Activated naive CD8-positive, alpha-beta T cell treated with anti-CD3 and anti-CD28 coated beads, Interleukin-2, amount 10 ng/mL, durations not matched to agents 7 days and 5 days (primary cell): ENCODE measurements at places on chromosomes 12 and 14. TPM values are rescaled to one million over a fixed set of nuclear protein-coding genes. Genes with fewer than 3 reads are reported as not detected.

DNA sequence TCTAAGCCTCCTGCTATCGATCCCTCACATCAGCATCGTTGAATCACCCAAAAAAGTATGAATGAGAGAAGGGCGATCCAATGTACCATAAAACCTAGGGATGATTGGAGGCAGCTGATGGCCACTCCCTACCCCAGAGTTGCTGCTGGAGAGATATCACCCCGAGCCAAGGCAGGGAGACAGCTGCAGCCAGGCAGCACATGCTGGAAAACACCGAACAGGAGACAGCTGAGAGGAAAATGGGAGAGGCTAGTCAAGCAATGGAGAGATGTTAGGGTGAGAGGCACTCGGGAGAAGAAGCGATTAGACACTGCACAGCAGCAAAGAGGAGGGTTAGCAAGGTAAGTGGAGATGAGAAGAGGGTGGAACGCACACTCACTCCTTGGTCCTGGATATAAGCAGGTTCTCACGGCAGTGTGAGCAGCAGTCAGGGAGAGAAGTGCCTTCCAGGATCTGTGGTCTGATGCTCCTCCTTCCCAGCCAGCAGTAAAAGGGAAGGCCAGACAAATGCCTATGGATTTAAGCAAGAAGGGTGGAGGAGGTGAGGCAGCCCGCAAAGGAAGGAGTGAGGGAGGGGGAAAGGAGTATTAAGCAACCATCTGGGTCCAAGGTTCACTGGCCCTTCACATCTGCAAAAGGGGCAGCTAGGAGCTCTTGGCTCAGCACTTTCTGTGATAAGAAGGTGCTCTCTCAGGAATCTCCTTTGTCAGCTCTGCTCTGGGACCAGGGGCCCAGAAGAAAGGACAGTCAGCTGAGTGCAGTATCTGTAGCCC is at the start of gene SLC7A7:
SLC7A7 (minus strand) TSS at position 495 of the 773 bp plus-strand sequence. CDS start 2,037 bp downstream, outside the sequence.
- DNase-seq: no peak
- H3K36me3 ChIP-seq: no peaks in the 10 kb centered on the region
- H3K4me1 ChIP-seq: peaks cover 20% of the 10 kb centered on the region
- H3K27ac ChIP-seq: no peak within 1 kb of the TSS
- H3K4me3 ChIP-seq: no peak within 1 kb of the TSS

DNA sequence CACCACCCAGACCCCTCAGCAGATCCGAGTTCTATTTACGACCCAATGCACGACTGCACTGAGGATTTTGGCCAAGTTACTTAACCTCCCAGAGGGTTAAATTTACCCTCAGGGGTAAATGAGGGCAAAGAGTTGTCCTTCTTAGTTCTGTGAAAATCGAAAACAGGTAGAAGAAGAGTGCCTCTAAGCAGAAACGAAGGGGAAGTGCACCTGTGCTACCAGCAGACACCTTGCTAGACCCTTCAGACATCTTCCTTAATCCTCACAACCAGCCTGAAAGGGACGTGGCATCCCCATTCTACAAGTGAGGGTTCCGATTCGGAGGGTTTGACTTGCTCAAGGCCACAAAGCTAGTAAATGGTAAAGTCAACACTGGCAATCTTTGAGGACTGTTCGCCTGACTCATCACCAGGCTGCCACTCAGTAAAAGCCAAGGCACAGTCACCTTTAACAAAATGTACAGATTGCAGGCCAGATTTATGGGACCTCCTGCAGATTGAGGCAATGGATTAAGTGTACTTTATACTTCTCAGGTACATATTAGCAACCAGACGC is 1.6 kb downstream of the GSG1 start:
- no peaks in the 10 kb centered on the region for H3K36me3 ChIP-seq
- peaks cover 29% of the 10 kb centered on the region for H3K4me1 ChIP-seq
- H3K27ac ChIP-seq: peak overlapping the region; percentile 26
- no peak for DNase-seq
- peaks cover 4% of the 10 kb centered on the region for H3K27me3 ChIP-seq

DNA sequence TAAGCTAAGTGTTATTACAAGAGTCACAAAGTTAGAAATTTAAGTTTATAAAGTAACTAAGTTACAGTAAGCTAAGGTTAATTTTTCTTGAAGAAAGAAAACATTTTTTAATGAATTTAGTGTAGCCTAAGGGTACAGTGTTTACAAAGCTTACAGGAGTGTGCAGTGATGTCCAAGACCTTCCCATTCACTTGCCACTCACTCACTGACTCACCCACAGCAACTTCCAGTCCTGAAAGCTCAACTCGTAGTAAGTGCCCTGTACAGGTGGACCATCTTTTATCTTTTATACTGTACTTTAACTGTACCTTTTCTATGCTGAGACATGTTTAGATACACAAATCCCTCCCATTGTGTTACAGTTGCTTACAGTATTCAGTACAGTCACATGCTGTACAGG is 60.9 kb upstream of the TMEM263 start:
- no peak overlapping the region for H3K4me3 ChIP-seq
- H3K27me3 ChIP-seq: peaks cover 10% of the 10 kb centered on the region
- peaks cover 4% of the 10 kb centered on the region for H3K4me1 ChIP-seq
- no peaks in the 10 kb centered on the region for H3K36me3 ChIP-seq
- no peak for DNase-seq

GRCh38 chr12:130873825-130874224 is 2.0 kb downstream of the RAN start:
- H3K4me1 ChIP-seq: peaks cover 53% of the 10 kb centered on the region
- peaks cover 41% of the 10 kb centered on the region for H3K36me3 ChIP-seq
- peak overlapping the region; percentile 97 for H3K4me3 ChIP-seq
- H3K27ac ChIP-seq: peak overlapping the region; percentile 51
- no peak for DNase-seq
- no peaks in the 10 kb centered on the region for H3K27me3 ChIP-seq

- no peak overlapping the region for H3K27ac ChIP-seq
- no peaks in the 10 kb centered on the region for H3K4me1 ChIP-seq
- H3K4me3 ChIP-seq: no peak overlapping the region
- no peak for DNase-seq
- H3K27me3 ChIP-seq: no peaks in the 10 kb centered on the region
Measured at GRCh38 chr12:85713373-85713772, 122.8 kb downstream of the RASSF9 start.

GRCh38 chr12:15982471-15982870 is 71.3 kb downstream of the DERA start:
- DNase-seq: no peak
- no peaks in the 10 kb centered on the region for H3K27me3 ChIP-seq
- no peak overlapping the region for H3K27ac ChIP-seq
- H3K36me3 ChIP-seq: peaks cover 36% of the 10 kb centered on the region

- H3K36me3 ChIP-seq: no peaks in the 10 kb centered on the region
- no peaks in the 10 kb centered on the region for H3K4me1 ChIP-seq
- H3K27me3 ChIP-seq: no peaks in the 10 kb centered on the region
- DNase-seq: no peak
Measured at GRCh38 chr14:26928019-26928418, 330.2 kb upstream of the NOVA1 start.

- no peak overlapping the region for H3K27ac ChIP-seq
- DNase-seq: no peak
- H3K36me3 ChIP-seq: no peaks in the 10 kb centered on the region
Measured at GRCh38 chr14:65817011-65817410, 404.5 kb downstream of the FUT8 start.

GRCh38 chr14:36684946-36685345 is 23.3 kb downstream of the PAX9 start:
- no peaks in the 10 kb centered on the region for H3K36me3 ChIP-seq
- no peaks in the 10 kb centered on the region for H3K27me3 ChIP-seq
- no peak overlapping the region for H3K4me3 ChIP-seq
- no peak overlapping the region for H3K27ac ChIP-seq

DNA sequence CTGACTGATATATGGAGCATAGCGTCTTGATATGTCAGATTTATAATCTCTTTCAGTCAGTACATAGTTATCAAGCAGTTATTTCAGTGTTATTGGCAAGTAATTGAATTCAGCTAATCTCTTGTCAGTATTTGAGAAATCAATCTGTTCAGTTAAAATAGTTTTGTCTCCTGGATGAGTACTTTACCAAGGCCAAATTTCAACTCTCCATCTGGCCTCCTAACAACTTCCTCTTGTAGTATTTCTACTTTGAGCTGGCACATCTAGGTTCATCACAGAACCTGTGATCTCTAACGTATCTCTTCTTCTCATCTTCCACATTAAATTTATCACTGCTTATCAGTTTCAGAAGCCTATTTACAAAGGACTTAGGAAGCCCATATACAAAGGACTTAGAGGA is 690.5 kb downstream of the C12orf50 start:
- no peak for DNase-seq
- no peaks in the 10 kb centered on the region for H3K27me3 ChIP-seq
- no peak overlapping the region for H3K4me3 ChIP-seq
- H3K4me1 ChIP-seq: no peaks in the 10 kb centered on the region
- no peak overlapping the region for H3K27ac ChIP-seq

GRCh38 chr12:124059752-124060151 is 86.7 kb downstream of the ZNF664 start:
- peaks cover 11% of the 10 kb centered on the region for H3K27me3 ChIP-seq
- H3K4me3 ChIP-seq: no peak overlapping the region
- no peak for DNase-seq
- no peaks in the 10 kb centered on the region for H3K4me1 ChIP-seq

DNA sequence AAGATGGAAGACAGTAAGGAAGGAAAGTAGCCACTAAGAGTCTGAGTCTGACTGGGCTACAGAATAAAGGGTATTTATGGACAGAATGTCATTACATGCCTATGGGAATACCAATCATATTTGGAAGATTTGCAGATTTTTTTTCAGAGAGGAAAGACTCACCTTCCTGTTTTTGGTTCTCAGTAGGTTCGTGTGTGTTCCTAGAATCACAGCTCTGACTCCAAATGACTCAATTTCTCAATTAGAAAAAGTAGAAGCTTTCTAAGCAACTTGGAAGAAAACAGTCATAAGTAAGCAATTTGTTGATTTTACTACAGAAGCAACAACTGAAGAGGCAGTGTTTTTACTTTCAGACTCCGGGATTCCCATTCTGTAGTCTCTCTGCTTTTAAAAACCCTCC is 15.4 kb upstream of the PAPLN start:
- no peaks in the 10 kb centered on the region for H3K27me3 ChIP-seq
- peaks cover 19% of the 10 kb centered on the region for H3K36me3 ChIP-seq
- H3K4me1 ChIP-seq: peaks cover 12% of the 10 kb centered on the region
- H3K27ac ChIP-seq: no peak overlapping the region

GRCh38 chr12:60539592-60539991 is 943.8 kb downstream of the SLC16A7 start:
- H3K36me3 ChIP-seq: no peaks in the 10 kb centered on the region
- no peaks in the 10 kb centered on the region for H3K27me3 ChIP-seq
- no peak for DNase-seq
- no peak overlapping the region for H3K4me3 ChIP-seq

DNA sequence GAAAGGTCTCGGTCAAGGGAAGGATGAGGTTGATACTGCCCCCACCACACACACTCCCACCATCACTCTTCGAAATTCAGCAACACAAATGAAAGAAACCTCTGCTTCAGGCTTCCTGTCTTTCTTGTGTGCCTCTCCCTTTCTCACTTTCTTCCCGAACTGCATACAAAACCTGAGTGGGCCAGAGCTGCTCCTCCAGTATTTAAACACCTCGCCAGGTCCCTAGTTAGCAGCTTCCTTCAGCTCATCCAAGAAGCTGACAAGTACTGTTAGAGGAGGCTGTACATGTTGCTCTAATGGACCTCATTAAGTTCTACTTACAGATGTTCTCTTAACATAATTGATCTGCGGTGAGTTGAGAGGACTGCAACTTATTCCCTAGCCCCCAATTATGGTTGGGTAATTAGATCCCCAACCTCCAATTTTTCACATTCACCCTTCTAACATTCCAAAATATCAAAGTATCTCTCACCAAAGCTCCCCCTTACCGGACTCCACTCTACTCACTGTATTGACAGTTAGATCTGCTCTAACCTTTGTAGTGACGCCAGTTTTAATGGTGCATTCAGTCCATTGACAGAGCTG is 4.1 kb upstream of the LMO3 start:
- H3K4me1 ChIP-seq: peaks cover 4% of the 10 kb centered on the region
- no peak overlapping the region for H3K4me3 ChIP-seq
- peaks cover 2% of the 10 kb centered on the region for H3K36me3 ChIP-seq

DNA sequence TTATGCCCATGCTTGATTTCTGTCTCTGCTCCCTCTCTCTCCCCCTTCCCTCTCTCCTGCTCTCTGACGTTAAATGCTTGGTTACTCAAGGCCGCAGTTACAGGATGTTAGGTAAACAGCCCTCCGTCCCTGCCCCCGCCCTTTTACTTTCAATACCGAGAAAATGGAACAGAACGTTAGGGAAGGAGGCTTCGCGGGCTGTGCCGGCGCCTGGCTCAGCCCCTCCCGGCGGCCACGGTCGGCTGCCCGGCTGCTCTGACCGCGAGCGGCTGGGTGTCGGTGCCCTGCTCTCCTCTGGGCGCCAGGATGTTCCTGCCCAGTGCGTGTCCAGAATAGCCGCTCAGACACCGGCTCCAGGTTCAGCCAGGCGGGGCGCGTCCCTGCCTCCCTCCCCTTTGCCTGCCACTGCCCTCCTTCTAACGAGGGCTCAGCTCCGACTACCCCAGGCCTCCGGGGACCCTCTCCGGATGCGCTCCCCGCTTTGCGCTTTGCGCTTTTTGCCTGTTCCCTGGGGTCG is 166.1 kb downstream of the ADCK1 start:
- peak overlapping the region; percentile 64 for H3K4me3 ChIP-seq
- peaks cover 6% of the 10 kb centered on the region for H3K4me1 ChIP-seq
- H3K27me3 ChIP-seq: peaks cover 38% of the 10 kb centered on the region
- DNase-seq: peak; percentile 58
- H3K36me3 ChIP-seq: no peaks in the 10 kb centered on the region
- peak overlapping the region; percentile 63 for H3K27ac ChIP-seq

GRCh38 chr12:105109465-105110212 is 2.1 kb downstream of the WASHC4 start:
- H3K27me3 ChIP-seq: peaks cover 13% of the 10 kb centered on the region
- peaks cover 23% of the 10 kb centered on the region for H3K36me3 ChIP-seq
- peak overlapping the region; percentile 96 for H3K27ac ChIP-seq
- DNase-seq: no peak

DNA sequence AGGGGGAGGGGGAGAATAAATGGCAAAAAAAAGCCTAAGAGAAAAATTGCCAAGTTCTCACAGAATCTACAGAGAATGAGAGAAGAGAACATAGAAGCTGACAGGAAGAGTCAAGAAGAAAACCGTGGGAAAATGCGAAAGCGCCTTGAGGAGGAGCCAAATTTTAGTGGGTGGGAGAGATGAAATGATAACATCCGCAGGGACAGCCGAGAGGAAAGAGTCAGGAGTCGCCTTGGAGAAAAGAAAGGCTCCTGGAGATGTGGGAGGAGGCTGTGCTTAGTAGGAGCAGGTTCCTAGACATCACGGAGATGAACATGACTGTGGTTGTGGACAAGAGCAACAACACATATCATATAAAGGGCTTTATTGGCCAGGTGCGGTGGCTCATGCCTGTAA is 49.4 kb downstream of the PHLDA1 start:
- H3K27ac ChIP-seq: no peak overlapping the region
- no peaks in the 10 kb centered on the region for H3K36me3 ChIP-seq
- no peak for DNase-seq
- no peaks in the 10 kb centered on the region for H3K27me3 ChIP-seq
- H3K4me1 ChIP-seq: peaks cover 52% of the 10 kb centered on the region

- H3K4me1 ChIP-seq: no peaks in the 10 kb centered on the region
- H3K36me3 ChIP-seq: no peaks in the 10 kb centered on the region
Measured at GRCh38 chr12:31508436-31509150, 82.3 kb downstream of the DENND5B start.

The MLH3 gene
- 18.0 TPM for total RNA-seq

The IL23A gene
- 10.9 TPM for total RNA-seq

The DDX55 gene
- total RNA-seq: 39.3 TPM

The C1QL4 gene
- not detected for total RNA-seq

The DBX2 gene
- total RNA-seq: not detected

The MYL2 gene
- not detected for total RNA-seq

The CEP128 gene
- 32.9 TPM for total RNA-seq

The C12orf54 gene
- total RNA-seq: not detected
